HEK293T (cell line): ENCODE measurements at places on chromosomes 4 and X.
A peak's percentile ranks its signal among the peaks of the same experiment; 100 is the strongest.

GRCh38 chr4:10046471-10046870, 25.2 kb upstream of the SLC2A9 start:
- DNase-seq = no peak

- no peak for DNase-seq
Measured at GRCh38 chr4:80897537-80898303, 132.8 kb upstream of the BMP3 start.

DNA sequence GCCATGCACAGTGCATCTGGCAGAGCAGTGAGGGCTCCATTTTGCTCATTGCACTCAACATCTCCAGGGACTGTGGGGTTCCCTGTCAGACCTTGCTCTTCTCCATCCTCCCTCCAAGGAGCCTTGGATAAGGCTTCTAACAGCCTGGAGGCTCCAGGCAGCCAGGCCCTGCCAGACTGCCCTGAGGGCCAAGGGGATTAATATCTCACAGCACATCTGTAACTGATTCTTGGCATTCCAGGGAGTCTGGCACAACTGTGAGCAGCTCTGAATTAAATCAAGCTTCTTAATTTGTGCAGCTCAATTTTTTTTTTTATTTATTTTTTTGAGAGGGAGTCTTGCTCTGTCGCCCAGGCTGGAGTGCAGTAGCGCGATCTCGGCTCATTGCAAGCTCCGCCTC, 224.5 kb upstream of the PGRMC2 start:
- no peak for DNase-seq

GRCh38 chrX:149074398-149074797, 430.7 kb downstream of the IDS start:
- DNase-seq = no peak

GRCh38 chr4:28475381-28475780, 1614.7 kb downstream of the STIM2 start:
- DNase-seq = no peak

- no peak for DNase-seq
Measured at GRCh38 chr4:24835696-24836095, 40.3 kb downstream of the SOD3 start.

GRCh38 chrX:134999469-134999868, 8.7 kb downstream of the SMIM10 start:
- DNase-seq = peak; percentile 50
